ENCODE measurements at places on chromosomes 16 and 17.

GRCh38 chr16:30064729-30065101 is 845 bp upstream of the ALDOA start:
- no peak for DNase-seq

DNA sequence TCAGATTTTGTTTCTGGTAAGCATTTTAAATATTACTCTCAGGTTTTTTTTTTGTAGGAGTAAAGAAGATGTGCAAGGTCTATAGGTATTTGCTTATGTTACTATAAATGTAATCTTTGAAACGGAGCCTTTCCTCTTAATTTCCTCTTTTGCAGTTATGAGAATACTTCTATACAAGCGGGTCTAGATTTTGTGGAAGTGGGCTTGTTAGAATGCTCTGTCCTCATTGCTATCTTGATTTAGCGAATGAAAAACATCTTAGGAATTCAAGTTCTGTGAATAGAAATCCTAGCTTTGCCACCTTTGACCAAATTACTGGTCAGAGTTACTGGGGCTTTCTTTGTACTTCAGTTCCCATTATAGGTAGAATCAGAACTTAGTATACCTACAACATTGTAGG is 80.3 kb downstream of the EFCAB13 start:
- no peak for DNase-seq

DNA sequence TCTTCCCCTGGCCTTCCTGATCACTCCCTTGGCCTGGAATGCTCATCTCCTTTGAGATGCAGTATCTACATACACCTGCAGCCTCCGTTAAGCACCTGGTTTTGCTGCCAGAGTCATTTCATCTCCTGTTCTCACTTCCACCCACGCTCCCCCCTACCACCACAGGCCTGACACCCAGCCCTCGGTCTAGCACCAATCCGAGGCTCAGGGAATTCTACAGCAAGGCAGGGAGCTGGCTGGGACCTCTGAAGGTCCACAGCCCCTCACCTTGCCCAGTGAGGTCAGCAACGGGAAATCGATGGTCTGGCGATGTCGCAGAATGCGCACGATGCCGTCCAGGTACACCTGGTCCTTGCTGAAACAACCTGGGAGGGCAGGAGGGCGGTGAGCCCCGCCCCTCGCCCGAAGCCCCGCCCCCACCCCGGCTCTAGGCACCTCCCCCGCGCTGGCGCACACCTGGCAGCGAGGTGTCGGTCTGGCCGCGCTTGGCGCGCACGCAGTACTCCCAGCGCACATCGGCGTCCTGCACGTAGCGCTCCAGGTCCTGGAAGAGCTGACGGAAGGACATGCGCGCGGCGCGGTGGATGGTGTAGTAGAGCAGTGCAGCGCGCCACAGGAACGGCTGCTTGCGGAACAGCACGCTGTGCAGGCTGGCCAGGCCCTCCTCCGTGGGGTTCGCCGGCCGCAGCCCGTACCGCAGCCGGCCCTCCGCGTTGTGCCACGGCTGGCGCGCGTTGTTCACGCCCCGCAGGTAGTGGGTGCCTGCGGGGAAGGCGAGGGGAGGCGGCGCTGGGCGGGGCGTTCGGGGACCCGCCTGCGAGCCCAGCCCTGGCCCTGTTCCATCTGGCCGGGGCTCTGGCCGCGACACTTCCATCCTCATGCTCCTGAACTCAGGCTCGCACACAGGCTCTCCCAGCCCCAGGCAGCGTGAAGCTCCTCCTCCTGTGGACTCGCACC is 5.7 kb downstream of the MATCAP1 start:
- DNase-seq = peak; percentile 81

GRCh38 chr17:81309140-81309858 is 14.2 kb upstream of the SLC38A10 start:
- no peak for DNase-seq

DNA sequence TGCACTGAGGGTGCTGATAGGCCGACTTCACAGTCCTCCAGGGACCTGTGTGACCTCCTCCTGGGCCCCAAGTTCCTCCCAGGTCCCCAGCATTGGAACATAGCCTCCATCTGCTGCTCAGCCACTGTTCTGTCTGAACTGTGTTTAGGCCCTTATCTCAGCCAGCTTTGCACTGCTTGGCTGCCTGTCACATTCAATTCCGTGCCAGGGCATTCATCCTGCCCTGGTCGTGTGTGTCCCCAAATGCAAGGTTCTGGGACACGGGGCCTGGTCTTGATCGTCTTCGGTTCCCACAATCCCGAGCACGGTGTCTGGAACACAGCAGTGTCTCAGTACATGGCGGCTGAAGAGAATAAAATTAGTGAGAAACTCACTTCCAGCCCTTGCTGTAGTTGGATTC is 69.9 kb upstream of the NFAT5 start:
- DNase-seq = no peak

Measured in NCI-H2029 (cell line).